ENCODE measurements at places on chromosomes 2 and 18.
A peak's percentile ranks its signal among the peaks of the same experiment; 100 is the strongest.

DNA sequence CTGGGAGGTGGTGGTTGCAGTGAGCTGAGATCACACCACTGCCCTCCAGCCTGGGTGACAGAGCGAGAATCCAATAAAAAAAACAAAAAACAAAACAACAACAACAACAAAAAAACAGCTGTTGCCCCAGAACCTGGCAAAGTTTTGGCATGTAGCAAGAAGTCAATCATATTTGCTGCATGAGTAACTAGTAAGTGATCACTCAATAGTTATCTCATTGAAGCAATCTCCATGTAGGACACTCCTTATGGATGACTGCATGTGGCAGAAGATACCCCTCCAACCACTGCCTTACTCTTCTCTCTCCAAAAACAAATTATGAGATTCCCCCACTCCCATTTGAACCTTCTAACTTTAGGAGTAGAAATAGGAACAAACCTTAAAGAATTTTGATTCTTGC is 113.7 kb downstream of the TTC27 start:
- no peak for DNase-seq

DNA sequence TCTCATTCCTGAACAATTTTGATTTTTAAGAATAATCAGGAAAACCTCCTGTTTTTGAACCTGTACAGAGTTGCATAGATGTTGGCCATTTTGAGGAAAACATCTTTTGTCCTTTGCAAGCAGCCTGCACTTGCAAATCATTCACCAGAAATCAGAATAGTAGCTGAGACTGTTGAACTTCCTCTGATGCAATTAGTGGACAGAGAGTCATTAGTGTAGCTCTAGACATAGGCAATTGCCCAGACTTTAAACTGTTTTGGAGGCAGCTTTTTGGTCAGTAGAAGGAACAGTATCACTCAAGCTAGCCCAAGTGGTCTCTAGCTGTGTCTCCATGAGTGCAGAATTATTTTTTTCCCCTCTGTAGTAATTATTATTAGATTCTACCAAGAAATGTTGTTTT is 326.1 kb downstream of the PIK3C3 start:
- no peak for DNase-seq

DNA sequence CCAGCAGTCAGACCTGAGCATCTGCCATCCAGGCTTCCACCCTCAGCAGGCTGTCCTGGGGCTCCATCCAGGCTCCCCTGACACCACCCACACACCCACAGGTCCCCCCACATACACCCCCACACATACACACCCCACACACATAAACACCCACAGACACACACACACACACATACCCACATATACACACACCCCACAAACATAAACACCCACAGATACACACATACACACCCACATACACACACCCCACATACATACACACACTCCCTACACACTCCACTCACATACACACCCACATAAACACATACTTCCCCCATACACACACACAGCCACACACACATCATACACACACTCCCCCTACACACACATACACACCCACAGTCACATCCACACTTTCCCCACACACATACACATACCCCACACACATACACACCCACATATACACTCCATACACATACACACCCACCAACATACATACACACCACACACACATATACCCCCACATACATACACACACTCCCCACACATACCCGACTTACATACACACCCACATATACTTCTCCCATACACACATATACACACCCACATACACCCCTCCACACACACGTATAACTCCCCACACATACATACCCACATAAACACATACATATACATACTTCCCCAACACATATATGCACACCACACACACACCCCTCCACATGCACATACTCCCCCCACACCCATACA is 183.3 kb upstream of the ETAA1 start:
- DNase-seq, result no peak

DNA sequence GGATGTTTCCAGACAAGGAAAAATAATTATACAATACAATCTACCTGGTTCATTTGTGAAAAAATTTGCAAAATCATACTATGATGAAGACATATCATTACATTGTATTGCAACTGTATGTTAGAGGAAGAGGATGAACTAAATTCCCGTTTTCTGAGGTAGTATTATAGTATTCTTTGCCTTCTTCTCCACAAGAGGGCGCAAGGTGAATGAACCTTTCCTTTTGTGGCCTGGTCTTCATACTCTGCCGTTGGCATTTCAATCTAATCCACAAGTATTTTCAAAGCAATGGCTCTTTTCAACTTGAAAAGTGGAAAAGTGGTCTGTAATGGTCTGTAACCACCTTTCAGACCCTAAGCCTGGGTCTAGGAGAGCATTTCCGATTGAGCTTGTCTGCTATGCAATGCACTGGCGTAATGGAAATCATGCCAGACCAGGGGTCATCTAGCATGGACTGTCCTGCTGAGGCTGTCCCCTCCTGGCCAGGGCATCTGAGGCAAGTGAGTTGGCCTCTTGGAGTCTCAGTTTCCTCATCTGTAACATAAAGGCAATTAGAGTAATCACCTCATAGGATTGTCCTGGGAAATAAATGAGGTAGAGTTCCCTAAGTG is 30.8 kb upstream of the ZNF396 start:
- DNase-seq, result peak; percentile 84

GRCh38 chr2:227004482-227004881 is 159.5 kb downstream of the COL4A4 start:
- no peak for DNase-seq

GRCh38 chr2:17827316-17827715 is 11.1 kb downstream of the MSGN1 start:
- no peak for DNase-seq

- no peak for DNase-seq
These were observed 94.4 kb downstream of the SGPP2 start for GRCh38 chr2:222518570-222519381.

DNA sequence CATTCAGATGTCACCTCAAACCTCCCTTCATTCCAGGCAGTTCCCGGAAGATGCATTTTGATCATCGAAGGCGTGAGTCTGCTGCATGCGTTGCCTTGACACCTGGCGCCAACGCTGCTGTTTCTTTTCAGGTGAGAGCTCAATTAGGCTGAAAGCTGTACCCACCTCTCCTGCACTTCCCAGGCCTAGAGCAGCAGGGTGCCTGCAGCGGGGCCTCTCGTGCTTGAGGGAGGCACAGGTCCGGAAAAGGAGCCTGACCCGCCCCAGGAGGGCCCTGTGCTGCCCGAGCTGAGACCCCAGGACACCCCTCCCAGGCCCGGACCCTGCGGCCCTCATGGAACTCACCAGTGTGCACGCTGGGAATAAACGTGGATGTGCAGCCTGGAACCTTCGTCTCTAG is 31.4 kb upstream of the KCNG2 start:
- DNase-seq, result no peak

- DNase-seq, result no peak
These were observed 72.1 kb downstream of the PSMG2 start for GRCh38 chr18:12774982-12775381.

- DNase-seq, result peak; percentile 41
These were observed 106.9 kb downstream of the FBXO15 start for GRCh38 chr18:74040459-74041332.

DNA sequence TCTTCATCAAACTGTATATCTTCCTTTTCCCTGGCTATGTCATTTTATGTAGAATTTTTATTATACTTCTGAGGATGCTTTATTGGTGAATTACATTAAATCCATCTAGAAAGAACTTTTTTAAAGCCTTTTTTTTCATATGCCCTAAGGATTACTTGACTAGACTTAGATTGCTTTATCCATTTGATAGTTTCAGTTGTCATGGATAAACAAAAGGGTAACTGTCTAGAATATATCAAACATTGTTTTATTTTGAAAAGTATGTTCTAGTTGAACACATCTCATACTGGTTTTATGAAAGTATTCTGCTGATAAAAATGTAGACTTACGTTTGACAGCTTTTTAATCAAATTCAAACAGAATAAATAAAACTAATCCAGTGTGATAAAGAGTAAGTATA is 639.8 kb downstream of the ARHGAP15 start:
- no peak for DNase-seq

DNA sequence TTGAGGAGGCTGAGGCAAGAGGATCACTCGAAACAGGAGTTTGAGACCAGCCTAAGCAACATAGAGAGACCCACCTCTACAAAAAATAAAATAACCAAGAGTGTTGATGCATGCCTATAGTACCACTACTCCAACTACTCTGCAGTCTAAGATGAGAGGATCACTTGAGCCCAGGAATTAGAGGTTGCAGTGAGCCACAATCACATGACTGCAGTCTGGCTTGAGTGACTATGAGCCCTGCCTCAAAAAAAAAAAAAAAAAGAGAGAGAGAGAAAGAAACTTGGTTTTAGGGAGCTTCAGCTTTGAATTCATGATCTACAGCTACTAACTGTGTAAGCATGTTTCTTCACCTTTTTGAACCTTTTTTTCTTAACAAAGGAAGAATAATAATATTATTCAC is 119.9 kb downstream of the HNMT start:
- no peak for DNase-seq

- no peak for DNase-seq
These were observed 3.2 kb upstream of the HOXD12 start for GRCh38 chr2:176096243-176096985.

DNA sequence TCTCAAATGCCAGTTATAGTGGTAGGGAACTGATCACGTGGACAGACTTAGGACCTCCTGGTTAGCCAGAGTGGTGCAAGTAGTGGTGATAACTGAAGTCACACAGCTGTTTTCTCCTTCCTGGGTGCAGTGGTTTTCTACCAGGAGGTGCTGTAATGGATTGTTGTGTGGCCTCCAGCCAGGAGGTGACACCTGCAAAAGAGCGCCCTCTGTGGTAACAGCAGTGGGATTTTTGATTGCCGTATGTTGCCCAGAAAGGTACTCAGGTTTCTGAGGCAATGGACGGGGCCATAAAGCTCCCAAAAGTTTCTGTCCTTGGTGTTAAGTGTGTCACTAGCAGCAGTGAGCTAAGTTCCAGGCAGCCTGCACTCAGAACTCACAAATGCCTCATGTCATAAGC is 1358.1 kb upstream of the DDX18 start:
- no peak for DNase-seq

DNA sequence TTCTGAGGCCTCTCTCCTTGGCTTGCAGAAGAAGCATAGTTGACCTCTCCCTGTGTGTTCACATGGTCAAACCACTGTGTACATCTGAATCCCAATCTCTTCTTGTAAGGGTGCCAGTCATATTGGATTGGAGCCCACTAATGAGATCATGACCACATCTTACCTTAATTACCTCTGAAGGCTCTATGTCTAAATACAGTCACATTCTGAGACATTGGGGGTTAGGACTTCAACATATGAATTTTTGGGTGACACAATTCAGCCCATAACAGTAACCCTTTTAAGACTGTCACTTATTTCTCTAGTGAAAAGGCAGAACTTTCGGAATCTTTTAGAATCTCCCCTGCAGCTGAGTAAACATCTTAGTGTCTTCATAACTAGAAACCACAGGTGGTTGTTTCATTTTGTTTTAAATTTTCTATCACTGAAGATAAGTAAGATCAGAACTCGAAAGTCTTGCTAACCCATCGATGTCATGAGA is 33.3 kb downstream of the BMP10 start:
- no peak for DNase-seq

DNA sequence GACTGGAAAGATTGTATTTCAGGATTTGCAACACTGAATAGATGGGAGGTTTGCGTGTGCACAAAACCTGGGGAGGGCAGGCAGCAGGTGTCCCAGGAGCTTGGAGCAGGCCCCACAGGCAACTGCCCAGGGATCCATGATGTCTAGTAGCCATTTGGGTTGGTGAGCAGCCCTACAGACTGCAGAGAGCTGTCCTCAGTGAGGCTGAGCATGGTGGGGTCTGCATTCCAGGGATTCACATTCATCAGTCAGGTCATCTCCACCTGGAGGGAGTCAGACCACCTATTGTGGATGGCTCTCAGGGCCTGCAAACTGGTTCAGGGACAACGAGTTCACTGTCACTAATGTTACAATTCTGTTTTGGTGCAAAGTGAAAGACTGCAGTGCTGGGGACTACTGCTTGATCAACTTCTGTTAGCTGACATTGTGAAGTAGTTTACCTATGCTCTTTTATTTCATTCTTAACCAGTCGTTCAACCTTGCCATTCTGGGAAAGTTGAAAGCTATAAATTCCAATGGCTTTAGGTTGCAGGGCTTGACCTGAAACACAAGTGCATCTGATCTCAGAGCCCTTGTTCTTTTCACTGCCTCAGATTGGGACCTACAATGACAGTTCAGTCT is 222.6 kb downstream of the ZNF407 start:
- no peak for DNase-seq

DNA sequence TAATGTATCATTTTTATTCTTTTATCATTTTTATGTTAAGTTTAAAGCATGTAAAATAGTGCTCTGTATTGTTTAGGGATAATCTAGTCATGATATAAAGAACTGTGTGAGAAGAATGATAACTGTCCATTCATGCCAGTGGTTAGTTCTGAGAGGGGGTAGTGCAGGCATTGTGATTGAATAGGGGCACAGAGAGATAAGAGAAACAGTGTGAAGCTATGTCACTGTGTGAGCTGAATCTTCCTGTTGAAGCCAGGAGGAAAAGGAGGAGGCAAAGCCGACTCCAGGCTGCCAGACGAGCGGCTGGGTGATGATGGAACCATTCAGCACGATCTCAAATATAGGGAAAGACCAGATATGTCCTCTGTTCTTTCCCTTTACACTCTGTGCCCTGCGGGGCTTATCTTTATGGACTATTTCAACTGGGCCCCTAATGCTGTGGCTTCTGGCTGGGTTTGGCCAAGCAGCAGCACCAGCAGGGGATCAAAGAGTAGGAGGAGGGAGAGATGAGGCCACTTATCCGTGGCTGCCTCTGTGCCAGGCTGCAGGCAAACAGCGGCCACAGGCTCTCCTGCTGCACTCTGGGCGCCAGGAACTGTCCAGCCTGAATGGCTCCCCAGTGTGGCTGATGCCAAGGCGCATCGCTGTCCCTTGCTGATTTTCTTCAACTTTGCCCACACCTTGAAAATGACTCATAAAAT is 128.0 kb downstream of the SPP2 start:
- DNase-seq, result peak; percentile 0

- no peak for DNase-seq
These were observed 9.4 kb downstream of the REV1 start for GRCh38 chr2:99480390-99480789.

DNA sequence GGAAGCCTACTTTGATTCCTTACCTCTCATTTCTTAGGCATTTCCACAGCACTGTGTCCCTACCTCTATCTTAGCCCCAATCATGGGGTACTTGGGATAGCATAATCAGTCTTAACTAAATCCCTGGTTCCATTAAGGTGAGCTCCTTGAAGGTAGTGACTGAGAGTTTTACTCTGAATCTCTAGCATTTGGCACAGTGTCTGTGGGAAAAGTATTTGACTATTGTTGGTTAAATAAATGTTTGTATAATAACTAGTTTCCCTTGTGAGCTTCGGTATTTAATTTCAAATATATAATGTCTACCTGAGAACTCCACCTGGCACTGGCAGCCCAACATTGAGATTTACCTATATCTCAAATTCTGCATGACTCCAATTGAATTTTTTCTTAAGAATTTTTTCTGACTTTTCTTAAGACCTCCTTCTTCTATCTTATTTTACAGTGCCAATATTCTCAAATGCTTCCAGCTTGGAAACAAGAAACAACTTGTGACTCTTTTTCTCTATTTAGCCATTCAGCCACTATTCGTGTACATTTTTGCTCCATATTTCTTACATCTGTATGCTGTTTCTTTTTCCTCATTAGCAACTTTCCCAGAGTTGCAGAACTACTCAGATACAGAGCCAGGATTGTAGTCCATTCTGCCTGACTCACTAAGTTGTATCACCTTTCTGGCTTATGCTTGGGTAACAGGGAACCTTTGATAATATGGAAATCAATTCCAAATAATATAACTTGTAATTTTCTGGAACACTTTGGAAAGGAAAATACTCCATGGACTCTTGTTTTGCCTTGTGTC is 214.0 kb upstream of the NT5C1B start:
- DNase-seq, result no peak

- DNase-seq, result no peak
These were observed 20.5 kb upstream of the STAT4 start for GRCh38 chr2:191171286-191171685.
